T-helper 22 cell (primary cell): ENCODE measurements at places on chromosomes 6 and 20.

GRCh38 chr20:45066372-45066771 lies 34.6 kb downstream of the KCNS1 start:
- DNase-seq, result no peak

DNA sequence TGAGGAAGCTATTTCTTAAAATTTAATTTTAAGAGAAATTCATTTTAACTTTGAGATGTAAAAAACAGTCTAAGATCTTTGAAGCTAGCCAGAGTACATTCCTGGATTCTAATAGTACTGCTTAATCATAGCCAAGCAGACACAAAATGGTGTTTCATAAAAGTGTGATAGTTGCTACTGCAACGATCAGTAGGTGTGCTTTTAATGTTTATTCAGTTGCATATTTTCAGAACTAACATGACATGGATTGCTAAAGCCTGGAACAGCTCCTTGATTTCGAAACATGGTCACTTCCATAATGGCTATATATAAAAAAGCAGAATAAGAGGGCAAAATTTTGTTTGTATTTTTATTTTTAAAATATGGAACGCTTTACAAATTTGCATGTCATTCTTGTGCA lies 35.5 kb downstream of the SESN1 start:
- DNase-seq, result no peak

DNA sequence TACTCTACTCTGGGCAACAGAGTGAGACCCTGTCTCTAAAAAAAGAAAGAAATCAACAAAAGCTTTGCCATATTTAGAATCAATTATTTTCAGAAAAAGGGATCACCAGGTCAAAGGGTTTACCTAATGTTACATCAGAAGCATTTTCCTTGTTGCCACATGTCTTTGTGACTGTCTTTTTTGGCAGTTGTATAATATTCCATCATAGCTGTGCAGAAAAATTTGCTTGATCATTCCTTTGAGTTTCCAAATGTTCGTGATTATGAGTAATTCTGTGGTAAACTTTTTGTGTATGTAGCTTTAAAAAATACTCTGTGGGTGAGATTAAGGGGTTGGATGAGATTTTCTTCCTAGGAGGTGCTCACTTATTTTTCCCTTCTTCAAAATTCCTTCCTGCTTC lies 26.4 kb downstream of the PNPLA1 start:
- no peak for DNase-seq

GRCh38 chr6:134122775-134123174 lies 70.4 kb upstream of the SLC2A12 start:
- no peak for DNase-seq

GRCh38 chr20:38270869-38271605 lies 10.5 kb upstream of the KIAA1755 start:
- DNase-seq, result no peak

- DNase-seq, result no peak
Measured at GRCh38 chr6:82589509-82590206, 226.0 kb downstream of the TPBG start.

DNA sequence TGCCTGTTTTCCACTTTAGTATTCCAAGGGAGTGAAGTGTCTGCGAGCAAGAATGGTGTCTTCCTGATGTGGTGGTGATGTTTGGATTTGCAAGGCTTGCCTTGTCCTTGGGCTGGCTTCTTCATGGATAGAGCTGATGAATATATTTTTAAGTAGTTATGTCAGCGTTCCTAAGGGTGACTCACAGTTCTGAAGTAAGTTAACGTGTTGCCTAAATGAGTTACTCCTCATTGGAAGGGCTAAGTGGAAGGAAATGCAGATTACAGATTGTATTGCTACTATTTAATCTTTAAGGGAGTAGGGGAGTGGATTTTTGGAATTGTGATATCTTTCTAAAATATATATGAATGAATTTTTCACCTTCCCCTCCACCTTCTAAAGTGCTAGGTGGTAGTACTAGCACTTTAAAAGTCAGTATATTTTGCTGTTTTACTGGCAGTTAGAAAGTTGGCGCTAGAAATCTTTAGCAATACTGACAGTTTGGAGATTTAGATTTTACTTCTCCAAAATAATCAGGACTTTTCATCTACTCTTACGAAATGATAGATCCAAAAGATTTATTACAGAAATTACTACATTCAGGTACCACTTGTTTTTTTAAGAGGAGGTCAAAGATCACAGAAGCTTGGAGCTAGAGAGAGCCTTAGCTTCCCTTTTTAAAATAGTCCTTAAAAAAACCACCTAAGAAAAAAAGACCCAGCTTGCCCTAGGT lies 197.4 kb downstream of the JARID2 start:
- DNase-seq, result no peak

DNA sequence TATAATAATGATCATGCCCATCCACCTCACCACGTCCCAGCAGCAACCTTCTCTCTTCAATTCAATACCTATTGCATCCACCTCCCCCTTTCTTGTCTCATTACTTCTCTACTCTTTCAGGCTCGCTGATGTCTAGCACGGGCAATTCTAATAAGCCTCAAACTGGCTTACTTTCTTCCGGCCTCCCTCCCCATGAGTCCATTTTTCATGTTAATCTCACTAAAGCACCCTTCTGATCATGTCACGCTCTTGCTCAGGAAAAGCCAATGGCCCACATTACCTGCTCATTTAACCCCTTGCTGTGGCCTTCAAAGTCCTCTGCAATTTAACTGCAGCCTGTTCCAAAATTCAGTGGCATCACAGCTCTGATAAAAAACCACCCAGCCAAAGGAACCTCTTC lies 105.1 kb downstream of the UTRN start:
- DNase-seq, result no peak

DNA sequence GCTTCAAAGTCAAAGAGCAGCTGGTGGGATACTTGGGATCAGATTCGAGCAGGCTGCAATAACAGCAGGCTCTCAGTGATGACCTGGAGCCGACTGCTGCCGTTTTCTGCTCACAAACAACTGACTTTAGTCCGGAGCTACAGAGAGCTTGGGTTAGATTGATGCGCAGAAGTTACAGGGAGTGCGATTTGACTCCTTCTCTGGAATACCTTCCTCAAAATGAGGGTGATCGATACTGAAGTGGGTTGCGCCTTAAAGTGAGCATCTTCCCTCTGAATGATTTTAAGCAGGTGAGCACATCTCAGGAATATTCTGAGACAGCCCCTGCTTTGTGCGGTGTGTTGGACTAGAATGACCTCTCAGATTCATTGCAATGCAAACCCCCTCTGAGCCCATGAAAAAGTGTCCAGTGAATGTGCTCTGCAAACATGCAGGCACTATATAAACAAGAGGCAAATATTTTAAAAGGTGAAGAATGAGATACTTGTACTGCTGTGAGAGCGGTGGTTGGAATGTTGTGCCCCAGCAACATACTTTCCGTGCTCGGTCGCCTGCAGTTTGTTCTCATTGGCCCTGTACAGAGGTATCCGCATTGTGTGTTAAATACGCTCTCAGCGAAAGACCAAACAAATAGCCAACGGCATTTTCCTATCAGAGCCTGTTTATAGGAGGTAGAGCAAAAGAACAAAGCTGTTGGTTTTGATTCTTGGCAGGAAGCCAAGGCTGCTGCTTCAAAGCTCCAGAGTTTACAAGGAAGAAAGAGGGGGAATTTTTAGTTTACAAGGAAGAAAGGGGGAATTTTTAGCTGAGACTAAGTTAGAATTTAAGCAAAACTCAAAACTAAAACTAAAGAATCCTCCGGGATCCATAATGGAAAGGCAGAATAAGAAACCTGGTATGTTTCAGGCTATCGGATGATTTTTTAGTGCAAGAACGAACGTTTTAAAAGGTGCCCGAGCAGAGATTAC lies 67.7 kb downstream of the PHACTR2 start:
- no peak for DNase-seq

DNA sequence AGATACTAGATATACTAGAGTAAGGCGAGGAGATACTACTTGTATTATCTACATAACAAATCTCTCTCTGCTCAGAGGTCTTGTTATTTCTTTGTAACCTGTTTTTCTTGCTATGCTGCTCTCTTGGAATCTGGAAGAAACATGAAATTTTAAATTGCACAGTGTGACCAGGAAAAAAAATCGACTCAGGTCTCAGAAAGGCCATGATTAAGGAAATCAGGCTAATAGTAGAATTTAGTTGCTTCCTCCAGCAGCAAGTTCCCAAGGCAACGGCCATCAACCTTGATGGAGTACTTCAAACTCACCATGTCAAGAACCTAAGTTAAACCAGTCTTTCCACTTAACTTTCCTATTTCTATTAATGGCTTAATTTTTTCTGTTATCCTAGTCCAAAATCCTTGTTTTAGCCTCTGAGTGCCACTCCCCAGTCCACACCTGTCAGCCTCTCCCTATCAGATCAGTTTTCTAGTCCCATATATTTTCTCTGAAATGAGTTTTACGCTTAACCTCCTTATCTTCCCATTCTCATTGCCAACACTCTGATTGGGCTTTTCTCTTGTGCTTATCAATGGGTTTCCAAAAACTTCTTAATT lies 87.7 kb upstream of the BEND3 start:
- no peak for DNase-seq

- DNase-seq, result no peak
Measured at GRCh38 chr6:114304304-114304887, 38.4 kb downstream of the HS3ST5 start.

GRCh38 chr20:19212469-19212815 lies at the start of gene SLC24A3:
TSS of gene SLC24A3 (plus strand) at chr20:19212642.
- no peak for DNase-seq

GRCh38 chr20:53402233-53403005 lies 191.2 kb downstream of the ZNF217 start:
- no peak for DNase-seq

GRCh38 chr6:159842035-159842434 lies 42.0 kb downstream of the PNLDC1 start:
- DNase-seq, result no peak

GRCh38 chr20:47662483-47663353 lies 122.6 kb downstream of the SULF2 start:
- DNase-seq, result no peak

DNA sequence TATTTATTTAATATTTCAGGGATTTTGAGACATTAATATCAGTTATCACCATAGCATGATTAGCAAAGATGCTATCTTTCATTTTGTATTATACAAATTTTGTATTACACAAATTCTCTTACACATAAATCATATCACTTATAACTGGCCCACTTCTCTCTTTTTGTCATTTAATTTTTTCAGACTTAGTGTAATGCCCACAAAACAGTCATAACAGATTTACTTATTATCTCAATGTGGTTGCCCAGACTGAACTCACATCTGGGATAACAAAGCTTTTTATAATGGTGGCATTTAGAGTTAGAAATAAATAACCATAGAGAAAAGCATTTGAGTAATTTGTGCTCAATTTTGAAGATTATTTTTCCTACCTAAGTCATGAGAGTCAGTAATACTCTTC lies 148.3 kb downstream of the TFAP2B start:
- no peak for DNase-seq

DNA sequence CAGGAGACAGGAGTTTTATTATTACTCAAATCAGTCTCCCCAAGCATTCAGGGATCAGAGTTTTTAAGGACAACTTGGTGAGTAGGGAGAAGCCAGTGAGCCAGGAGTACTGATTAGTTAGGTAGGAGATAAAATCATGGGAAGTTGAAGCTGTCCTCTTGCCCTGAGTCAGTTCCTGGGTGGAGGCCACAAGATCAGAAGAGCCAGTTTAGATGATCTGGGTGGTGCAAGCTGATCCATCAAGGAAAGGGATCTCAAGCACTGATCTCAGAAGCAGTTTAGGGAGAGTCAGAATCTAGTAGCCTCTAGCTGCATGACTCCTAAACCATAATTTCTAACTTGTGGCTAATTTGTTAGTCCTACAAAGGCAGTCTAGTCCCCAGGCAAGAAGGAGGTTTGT lies 706.5 kb upstream of the MAP3K7 start:
- DNase-seq, result no peak

DNA sequence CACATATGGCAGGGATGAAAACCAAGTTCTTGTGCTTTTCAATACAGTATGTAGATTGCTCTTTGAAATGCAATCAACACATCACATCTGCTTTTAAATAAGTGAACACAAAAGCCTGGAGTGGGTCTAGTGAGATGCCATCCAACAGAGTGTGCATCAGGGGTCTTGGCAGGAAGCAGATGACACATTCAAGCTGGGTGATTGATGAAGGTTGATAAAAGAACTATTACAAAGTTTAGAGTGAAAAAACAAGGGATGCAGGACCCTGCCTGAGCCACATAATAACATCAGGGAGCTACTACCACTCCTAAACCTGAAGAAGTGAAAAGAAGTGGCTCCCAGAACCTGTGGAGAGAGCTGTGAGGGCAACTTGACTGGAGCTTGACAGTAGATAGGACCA lies 16.6 kb upstream of the PLCB1 start:
- DNase-seq, result no peak

GRCh38 chr20:1734269-1734858 lies 76.8 kb upstream of the SIRPG start:
- DNase-seq, result no peak

- DNase-seq, result no peak
Measured at GRCh38 chr6:10487668-10488327, 33.4 kb upstream of the GCNT2 start.

- no peak for DNase-seq
Measured at GRCh38 chr6:311679-312220, 19.5 kb downstream of the DUSP22 start.

DNA sequence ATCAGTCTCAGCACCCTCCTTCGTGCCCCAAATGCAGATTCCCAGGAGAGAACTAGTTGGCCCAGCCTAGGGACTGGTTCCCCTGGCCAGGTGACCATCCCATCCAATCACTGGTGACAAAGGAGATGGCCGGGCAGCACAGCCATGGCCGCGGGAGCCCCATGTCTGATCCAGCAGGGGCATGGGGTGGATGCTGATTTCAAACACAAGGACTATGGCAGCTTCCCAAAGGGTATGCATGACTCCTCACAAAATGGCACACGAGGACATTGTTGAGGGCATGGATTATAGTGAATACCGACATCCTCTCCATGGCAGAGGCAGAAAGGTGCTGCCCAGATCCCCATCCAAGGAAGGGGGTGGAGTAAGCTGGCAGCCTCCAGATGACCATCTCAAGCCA lies 9.9 kb upstream of the LSM14B start:
- DNase-seq, result no peak

- no peak for DNase-seq
Measured at GRCh38 chr6:75147512-75147911, 58.3 kb downstream of the COL12A1 start.

GRCh38 chr6:81480139-81480538 lies 272.3 kb downstream of the TENT5A start:
- DNase-seq, result no peak

- no peak for DNase-seq
Measured at GRCh38 chr6:5850848-5851255, 155.9 kb downstream of the NRN1 start.

GRCh38 chr6:47318236-47318989 lies 8.7 kb upstream of the TNFRSF21 start:
- no peak for DNase-seq

GRCh38 chr6:131574133-131574532 lies 1.1 kb downstream of the ARG1 start:
- no peak for DNase-seq

- DNase-seq, result no peak
Measured at GRCh38 chr6:132227904-132228303, 173.4 kb downstream of the MOXD1 start.
